ENCODE measurements at places on chromosomes 11 and 22.

GRCh38 chr11:111417766-111418435, 38.8 kb upstream of the POU2AF1 start:
- DNase-seq = peak; percentile 87

DNA sequence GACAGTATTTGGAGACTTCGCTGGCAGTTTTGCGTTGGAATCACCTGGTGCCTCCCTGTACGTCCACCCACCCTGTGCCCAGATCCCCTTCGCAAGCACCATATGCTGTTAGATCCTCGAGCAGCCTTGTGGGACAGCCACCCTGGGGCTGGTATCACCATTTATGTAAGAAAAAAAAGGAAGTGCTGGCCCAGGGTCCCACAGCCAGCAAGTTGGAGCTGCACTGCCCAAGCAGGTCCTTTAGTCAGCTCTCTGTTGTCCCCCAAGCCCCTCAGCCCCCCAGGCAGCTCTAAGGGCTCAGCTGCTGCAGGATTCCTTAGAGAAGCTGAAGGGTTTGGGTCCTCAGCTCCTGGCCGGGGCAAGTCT, 80.3 kb downstream of the FBLN1 start:
- no peak for DNase-seq

- peak; percentile 14 for DNase-seq
Measured at GRCh38 chr22:46025973-46026898, 49.3 kb upstream of the WNT7B start.

DNA sequence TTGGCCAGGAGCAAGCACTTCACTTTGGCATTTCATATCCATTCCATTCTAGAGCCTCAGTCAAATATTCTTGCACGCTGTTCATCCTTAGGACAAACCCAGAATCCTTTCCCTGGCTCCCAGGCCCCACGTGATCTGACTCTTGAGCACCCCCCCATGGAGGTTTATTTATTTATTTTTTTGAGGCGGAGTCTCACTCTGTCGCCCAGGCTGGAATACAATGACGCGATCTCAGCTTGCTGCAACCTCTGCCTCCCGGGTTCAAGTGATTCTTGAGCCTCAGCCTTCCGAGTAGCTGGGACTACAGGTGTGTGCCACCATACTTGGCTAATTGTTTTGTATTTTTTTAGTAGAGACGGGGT, 12.7 kb upstream of the TSGA10IP start:
- no peak for DNase-seq

DNA sequence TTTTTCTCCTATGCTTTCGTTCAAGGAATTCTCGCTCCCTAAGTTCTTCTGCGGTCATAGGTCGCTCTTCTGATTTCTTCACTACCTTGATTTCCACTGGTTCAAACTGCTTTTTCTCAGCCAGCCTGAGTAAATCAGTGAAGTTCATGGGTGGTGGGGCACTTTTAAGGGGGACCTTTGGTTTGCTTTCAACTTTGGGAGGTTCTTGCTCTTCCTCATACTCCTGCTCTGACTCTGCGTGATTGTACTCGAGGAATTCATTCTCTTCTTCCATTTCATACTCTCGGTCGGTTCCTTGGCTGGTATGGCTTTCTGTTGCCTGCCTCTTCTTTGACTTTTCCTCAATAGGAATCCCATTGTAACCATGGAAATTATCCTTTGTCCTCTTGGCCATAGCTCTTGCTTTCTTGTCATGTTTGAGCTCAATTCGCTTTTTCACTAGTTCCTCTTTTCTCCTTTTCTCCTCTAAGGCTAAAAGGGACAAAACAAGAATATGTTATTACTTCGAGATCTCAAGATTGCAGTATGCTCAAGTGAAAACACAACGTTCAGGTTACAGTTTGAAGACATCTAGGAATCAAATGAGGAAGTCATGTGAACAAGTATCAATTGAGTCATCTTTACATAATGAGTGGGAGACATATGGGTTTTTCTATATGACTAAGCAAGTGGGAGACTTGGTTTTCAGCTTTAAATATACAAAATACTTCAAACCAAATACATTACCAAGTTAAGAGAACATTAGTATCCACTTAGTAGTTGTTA, 16.2 kb downstream of the MISFA start:
- no peak for DNase-seq

GRCh38 chr11:8863838-8864237, 47.2 kb upstream of the AKIP1 start:
- no peak for DNase-seq

DNA sequence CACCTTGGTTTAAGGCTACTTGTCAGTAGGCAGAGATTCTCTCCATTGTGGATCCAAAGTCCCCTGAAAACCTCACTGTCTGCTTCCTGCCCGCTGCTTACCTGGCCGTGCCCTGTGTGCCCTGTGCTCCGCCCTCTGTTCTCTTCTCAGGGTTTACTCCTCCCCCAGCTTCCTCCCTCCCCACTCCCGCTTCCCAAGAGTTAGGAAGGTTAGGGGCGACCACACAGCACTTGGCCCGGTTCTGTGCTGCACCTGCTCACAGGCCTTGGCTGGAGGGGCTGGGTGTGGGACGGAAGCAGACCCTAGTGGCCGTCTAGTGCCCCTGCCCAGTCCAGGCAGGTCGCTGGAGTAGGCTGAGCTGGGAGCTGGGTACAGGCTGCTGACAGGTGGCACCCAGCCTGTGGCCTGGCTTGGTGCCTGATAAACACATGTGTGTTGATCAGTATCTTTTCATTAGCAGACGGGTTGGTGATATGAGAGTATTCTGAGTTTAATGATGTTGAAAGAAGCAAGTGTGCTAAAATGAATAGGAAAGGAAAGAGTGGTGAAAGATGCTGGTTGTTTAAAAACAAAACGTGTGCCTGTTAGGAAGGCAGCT, 40.5 kb downstream of the GRAMD4 start:
- no peak for DNase-seq

DNA sequence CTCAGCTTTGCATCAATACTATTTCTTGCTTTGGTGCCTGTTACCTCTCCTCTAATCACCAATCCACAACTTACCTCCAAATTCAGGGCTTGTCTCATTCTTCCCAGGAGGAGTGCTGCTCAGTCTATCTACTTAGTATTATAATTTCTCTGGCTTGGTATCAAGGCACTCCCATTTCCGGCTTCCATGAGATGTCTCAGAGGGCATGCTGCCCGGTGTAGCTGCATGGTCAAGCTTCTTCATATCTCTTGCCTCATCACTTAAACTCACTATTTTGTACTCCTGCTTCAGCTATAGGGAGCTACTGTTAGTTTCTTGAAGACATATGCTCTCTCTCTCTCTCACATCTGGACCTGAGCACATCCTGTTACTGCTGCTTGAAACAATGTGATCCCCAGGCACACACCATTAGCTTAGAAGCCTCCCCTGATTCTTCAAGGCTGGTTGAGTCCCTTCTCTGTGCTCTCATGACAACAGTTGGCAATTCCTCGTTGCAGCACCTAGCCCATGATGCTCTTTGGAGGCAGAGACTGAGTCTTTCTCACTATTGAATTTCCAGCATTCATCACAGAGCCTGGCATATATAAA, 182.8 kb upstream of the SYN3 start:
- DNase-seq = no peak

- no peak for DNase-seq
Measured at GRCh38 chr11:75437966-75438659, 5.1 kb upstream of the KLHL35 start.

DNA sequence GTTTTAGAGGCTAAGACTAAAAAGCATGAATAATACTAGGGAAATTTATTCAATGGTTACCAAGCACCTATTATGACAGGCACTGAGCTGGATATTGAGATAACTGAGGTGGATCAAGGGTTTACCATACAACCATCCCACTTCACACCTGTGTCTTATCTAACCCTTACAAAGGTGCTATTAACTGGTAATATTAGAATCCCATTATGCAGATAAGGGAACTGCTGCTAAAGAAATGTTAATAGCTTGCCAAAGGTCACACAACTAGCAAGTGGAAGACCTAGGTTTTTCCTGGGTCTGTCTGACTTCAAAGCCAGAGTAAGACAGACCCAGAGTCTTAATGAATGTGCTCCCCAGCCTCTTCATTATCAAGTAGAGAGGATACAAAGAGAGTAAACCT, 21.1 kb upstream of the VSTM5 start:
- DNase-seq = no peak

GRCh38 chr11:77750394-77751156, 69.9 kb downstream of the RSF1 start:
- no peak for DNase-seq

GRCh38 chr11:76794371-76795289, 11.5 kb downstream of the TSKU start:
- no peak for DNase-seq

GRCh38 chr11:95138448-95138847, 48.8 kb downstream of the ENDOD1 start:
- no peak for DNase-seq

- peak; percentile 86 for DNase-seq
Measured at GRCh38 chr22:37752189-37753087, 55.3 kb upstream of the GCAT start.

DNA sequence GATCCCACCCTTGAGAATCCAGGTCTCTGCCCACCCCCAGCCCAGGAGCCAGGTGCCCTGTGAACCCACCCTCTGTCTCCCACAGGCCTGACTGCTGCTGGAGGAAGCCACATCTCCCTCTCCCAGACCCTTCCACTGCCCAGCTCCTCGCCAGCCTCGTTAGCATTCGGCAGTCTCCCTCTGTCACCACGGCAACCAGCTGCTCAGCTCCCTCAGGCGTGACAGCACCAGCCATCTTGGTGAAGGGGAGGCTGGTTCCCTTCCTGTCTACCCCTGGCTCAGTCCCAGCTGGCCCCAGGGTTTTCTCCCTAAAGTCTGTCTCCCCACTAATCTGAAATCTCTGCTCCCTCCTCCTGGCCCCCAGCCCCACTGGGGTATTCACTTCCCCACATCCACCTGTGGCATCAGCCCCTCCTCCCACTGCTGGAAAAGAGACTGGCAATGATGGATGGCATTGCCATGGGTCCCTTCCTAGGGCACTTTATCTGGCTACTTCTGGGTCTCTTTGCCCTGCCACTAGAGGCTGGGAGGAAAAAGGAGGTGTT, 28.1 kb downstream of the NRXN2 start:
- DNase-seq = no peak

GRCh38 chr11:6323291-6323905, 3.1 kb upstream of the CAVIN3 start:
- DNase-seq = no peak

GRCh38 chr11:87012673-87013072, 25.1 kb upstream of the TMEM135 start:
- DNase-seq = no peak

GRCh38 chr11:7907121-7907520, 23.9 kb downstream of the OR10A6 start:
- DNase-seq = no peak

DNA sequence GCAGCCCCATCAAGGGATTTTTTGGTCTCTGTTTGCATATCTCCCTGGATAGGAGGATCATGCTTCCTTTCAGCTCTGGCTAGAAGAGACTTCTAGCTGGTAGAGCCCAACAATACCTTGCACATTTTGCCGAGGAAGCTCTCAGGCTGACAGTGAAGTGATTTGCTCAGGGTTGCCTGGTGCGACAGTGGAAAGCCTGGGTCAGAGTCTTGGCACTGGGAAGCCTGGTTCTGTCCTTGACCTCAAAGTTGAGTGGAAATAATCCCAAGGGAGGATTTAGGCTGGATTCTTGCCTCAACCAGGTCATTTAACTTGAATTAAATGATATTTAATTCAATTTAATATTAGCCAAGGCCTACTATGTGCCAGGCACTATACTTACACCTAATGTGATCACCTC, 24.4 kb upstream of the ALG8 start:
- DNase-seq = no peak

DNA sequence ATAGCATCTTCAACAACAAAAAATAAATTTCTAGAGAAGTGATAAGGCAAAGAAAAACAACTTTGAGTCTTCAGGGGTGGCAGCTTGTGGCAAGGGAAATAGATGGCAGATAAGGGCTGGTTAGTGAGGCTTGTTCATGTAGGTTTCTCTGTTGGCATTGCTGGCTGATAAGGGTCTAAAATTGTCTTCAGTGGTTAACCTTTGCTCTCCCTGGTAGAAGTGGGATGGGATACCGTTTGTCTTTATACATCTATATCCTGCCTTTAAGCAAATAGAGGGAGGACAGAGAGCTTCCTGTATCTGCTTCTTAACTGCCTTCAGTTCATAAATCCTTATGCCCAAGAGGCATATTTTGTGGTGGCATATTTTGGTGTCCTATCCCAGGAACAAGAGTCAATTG, 57.1 kb downstream of the TRAF6 start:
- no peak for DNase-seq

DNA sequence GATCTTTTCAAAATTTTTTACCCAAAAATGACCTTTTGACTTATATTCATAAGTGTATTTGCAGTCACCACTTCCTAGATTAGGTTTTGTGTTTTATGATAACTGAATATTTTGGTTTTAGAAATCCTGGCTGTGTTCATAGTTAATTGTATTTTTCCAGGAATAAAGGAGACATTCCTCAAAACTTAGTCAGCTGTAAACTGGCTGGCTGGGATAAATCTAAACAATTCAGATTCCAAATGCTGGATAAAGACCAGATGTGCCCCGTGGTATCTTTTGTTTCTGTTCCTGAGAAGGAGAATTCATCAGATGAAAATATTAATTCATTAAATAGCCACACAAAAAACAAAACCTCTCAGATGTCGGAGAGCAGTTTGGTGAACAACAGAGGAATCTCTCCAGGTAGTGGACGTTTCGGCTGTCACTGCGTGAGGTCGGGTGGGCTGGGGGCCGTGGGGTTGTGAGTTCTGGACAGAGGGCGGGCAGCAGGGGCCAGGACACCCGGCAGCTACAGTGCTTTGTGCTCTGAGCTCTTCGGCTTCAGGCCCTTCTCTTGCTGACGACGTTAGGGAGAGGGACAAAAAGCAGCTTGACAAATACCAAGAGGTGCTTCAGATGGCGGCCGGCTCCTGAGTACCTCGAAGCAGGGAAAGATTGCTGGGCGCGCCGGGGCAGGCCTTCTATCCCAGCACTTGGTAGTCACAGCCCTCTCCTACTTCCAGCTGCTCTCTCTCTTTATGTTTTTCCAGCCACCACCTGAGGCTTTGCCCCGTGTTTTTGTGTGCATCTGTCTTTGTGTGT, 24.6 kb downstream of the MOV10L1 start:
- no peak for DNase-seq

- no peak for DNase-seq
Measured at GRCh38 chr11:1283091-1283511, 26.3 kb downstream of the TOLLIP start.

Measured in right hindlimb (tissue), 1 donor.